ENCODE measurements at places on chromosomes 6 and 20.
A peak's percentile ranks its signal among the peaks of the same experiment; 100 is the strongest.

DNA sequence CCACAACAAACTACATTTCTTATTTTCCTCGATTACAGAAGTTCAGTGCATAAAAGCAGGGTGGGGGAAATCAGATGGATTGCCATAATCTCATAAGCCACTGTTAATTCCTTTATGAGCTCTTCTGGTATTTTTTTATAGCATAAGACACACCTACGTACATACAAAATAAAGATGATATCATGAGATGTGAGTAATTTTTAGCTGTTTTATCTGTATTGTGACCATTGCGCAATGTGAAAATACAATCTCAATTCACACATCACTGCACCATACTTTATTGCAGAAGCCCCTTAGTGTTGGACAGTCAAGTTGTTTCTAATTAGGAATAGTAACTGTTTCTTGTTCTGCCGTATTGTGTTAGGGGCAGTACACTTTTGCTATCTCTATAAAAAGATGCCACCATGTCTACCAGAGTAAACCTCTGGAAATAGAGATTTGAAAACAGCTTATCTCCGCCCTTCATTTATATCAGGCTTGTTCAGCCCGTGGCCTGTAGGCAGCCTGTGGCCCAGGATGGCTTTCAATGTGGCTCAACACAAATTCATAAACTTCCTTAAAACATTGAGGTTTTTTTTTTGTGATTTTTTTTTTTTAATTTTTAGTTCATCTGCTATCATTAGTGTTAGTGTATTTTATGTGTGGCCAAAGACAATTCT lies 90.4 kb downstream of the FARS2 start:
- no peak for ATAC-seq

- ATAC-seq, result no peak
These were observed 172.1 kb downstream of the PRL start for GRCh38 chr6:22124756-22125155.

DNA sequence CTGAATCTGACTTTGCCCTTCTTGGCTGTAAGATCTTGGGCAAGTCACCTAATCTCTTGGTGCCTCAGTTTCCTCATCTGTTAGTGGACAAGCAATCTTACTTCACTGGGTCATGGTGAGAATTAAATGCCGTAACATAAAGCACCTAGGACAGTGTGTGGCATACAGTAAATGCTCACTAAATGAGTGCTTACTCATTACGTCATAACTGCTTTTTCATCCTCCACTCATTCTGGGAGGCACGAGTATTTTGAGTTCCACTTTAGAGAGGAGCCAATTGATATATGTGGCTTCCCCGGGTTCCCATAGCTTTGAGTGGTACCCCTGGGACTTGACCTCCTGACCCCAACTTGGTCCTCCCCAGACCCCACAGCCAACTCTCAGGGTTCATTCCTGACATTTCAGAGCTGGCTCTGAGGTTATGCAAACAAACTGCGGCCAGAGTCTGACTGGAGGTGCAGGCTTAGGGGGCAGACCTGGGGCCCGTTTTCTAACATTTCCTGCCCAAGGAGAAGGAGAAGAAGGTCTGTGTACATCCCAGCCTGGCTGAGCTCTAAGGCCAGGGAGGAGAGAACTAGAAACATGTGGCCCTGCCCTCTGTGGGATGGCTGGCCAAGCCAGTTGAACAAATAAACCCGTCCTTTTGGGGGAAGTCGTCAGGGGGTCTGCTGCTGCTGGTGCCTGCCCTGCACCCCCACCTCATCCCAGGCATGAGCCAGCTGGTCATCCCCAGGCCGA lies 5.8 kb downstream of the ANGPT4 start:
- ATAC-seq, result no peak

- no peak for ATAC-seq
These were observed 34.3 kb downstream of the SNX5 start for GRCh38 chr20:17934141-17934862.

DNA sequence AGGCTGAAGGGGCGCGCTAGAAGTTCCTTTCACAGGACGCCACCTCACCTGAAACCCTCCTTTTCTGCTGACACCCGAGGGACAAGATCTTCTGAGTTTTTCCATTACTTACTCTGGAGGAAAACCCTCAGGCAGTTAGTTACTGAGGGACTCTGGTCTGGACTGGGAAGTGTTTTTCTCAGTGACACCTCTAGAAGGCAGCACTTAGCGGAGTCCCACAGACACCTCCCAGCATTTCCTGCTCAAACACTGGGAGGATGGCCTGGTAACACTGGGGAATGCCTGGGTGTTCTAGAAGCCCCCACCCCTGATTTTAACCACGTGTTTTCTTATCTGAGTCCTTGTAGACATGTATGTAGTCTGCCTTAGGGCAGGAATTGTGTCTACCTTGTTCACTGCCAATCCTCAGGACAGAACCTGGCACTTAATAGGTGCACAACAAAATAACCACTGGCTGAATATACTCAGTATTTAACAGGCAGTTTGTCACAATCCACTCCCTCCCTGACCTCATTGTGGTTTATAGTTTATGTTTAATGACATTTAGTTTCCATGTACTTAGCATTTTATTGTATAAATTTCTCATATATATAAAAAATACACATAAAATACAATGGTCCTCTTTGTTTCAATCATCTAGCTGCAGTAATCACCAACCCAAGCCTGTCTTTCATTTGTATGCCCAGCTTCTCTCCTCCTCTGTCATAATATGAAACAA lies 4.8 kb downstream of the GSTA3 start:
- no peak for ATAC-seq

DNA sequence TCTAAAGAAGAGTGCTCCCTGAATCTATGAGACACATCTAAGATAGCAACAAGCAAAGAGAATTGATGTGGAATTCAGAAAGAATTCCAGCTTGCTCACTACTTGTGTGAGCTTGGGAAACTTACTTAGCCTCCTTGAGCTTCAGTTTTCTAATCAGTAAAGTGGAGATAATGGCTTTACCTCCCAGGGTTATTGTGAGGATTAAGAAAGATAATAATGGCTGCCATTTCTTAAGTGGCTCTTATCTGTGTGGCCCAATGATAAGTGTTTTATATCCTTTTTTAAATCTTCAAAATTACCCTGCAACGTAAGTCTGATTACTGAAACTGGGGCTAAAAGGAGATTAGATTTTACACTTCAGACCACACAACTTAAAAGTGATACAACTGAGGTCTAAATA lies 418.5 kb downstream of the LMBRD1 start:
- ATAC-seq, result no peak

DNA sequence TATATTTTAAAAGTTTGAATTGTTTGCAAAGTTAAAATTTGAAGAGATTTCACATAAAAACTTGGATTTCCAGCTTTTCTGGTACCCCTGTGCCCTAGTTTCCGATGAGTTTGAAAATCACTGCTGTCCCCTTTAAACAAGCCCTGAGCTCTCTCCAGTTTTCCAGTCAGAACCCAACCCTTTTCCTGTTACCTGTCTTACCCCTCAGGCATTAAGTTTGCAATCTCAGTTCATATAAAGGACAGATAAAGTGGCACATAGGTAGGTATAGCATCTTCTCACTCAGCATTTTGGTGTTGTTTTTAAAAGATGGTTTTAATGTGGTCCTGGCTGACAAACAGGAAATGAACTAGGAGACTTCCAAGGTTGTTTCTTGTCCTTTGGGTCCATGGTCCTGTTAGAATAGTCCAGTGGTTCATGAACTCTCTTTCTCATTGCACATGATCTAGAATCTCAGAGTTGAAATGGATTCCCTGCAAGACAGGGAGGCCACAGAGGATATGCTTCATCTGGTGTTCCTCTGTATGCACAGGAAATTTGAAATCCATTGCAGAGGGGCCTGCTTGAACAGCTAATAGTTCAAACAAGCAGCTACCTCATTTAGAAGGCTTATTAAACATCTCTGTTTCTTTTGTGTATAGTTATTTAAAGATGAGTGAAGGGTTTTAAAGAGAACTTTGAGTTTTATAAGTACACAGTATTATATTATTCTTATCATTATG lies 82.7 kb downstream of the JAG1 start:
- peak; percentile 48 for ATAC-seq

DNA sequence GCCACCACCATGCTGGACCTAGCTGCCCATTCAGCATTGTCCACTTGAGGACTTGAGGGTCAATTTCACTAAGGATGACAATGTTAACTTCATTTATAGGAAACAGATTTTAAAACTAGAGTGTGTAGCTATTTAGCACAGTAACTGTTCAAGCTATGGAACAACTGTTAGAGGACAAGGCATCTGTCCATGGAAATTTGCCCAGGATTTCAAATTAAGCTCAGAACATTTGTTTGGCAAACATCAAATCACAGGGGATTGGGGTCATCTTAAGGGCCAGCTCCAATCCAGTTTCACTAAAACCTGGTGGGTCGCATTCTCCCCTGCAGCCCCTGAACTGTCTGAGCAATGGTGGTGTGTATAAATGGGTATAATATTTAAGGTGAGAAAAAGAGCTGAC lies 35.1 kb downstream of the PM20D2 start:
- no peak for ATAC-seq

GRCh38 chr6:149474108-149474935 lies 10.5 kb downstream of the ZC3H12D start:
- ATAC-seq, result peak; percentile 4

GRCh38 chr6:147479857-147480256 lies 28.6 kb upstream of the SAMD5 start:
- no peak for ATAC-seq

GRCh38 chr20:4817230-4817671 lies 95.5 kb downstream of the PRND start:
- ATAC-seq, result no peak

DNA sequence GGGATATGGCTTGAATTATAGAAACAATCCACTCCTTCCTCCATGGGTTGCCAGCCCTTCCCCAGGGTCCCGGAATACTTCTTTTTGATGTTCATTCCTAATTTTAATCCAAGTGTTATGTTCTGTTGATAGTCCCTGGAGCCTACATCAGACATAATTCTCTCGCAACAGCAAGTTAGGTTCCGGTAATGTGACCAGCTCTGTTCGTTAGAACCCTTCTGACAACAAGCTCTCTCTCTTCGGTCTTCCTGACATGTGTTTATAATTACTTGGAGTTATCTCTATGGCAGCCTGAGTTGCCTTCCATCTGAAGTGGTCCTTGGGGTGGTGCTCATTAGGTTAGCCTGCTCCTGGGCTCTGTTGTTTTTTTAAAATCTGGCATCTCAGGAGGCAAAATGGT lies 506.9 kb upstream of the JARID2 start:
- ATAC-seq, result no peak

DNA sequence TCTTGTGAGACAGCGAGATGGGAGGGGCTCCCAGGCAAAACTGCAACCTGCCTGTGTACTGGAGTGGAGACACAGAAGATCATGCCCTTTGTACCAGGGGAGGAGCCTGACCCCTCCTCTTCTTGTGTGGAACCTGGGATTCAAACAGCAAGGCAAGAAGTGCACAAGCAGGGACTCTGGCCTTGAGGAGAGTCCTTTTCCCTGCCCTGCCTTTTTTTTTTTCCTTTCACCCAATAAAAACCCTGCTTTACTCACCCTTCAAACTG lies 251.8 kb upstream of the OPRM1 start:
- no peak for ATAC-seq

- no peak for ATAC-seq
These were observed 215.0 kb upstream of the MARCKS start for GRCh38 chr6:113642001-113642713.

GRCh38 chr20:1876975-1877608 lies 18.1 kb upstream of the SIRPA start:
- peak; percentile 39 for ATAC-seq

DNA sequence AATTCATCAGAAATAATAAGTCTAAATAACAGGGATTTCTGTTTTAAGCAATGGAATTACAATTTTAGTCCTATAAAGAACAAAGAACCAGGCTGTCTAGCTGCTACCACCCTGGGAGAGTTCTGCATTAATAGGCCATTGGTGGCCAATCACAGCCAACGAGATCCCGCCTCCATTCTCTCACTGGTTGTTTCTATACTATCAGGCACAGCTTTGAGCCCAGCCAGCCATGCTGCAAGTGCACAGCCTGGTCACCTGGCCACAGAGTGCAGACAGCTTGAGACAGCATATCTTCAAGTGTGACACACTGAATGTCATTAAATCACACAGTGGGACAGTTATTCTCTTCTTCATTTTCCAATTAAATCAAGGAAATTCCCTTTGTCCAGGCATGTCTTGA lies 16.1 kb upstream of the RAB22A start:
- ATAC-seq, result peak; percentile 44

- no peak for ATAC-seq
These were observed 38.9 kb upstream of the TGM2 start for GRCh38 chr20:38203981-38204357.

DNA sequence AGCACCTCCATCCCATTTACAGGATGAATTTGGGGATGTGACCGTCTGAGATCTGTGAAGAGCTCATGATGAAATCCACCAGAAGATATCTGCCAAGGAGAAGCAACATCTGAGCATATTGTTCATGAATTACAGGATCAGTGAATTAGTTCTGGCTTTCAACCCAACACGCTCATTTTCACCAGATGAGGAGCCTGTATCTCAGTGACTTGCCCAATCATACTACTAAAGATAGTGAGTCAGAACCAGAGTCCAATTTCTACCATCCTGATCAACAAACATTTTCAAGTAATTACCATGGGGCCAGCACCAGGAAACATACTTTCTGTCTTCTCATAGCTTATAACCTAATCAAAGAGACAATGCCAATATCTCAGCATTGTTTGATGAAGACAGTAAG lies 116.6 kb downstream of the ZDHHC14 start:
- no peak for ATAC-seq

GRCh38 chr6:170041526-170041925 lies 249.4 kb downstream of the DLL1 start:
- no peak for ATAC-seq

GRCh38 chr6:166627875-166628801 lies 1.1 kb upstream of the RPS6KA2 start:
- ATAC-seq, result peak; percentile 12

GRCh38 chr6:72699159-72699558 lies 77.3 kb downstream of the KCNQ5 start:
- no peak for ATAC-seq

GRCh38 chr6:11414176-11414963 lies 123.2 kb upstream of the TMEM170B start:
- ATAC-seq, result peak; percentile 97

DNA sequence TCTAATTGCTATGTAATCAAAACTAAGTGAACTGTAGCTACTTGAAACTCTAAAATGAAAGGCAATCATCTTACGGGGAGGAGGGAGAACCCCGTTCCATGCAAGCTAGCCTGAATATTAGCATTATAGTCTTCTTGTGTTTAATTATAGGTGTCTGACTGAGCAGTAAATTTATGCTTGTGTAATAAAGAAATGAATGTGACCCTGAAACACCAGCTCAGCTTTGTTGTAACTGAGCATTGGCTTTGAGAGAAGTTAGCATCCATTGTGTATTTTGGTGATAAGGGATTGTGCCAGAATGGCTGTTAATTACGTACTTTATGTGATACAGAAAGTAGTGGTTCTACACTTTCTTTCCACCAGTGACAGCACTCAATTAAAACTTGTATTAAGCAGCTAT lies 86.9 kb downstream of the QKI start:
- no peak for ATAC-seq

DNA sequence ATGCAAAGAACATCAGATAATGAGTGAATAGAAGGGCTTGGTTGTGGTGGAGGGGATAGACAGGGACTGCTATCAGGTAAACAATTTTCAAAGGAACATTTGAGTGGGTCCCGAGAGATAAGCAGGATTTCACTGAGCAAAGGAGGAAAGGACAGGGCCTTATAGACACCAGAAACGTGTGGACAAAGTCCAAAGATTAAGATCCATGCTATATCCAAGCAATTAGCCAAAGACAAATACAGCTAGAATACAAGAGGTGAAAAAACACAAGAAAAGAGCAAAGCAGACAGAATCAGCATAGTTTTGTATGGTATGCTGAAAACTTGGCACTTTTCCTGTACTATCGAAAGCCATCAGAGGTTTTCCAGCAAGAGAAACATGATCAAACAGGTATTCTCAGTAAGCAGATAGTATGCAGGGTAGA lies 59.8 kb downstream of the CDK19 start:
- ATAC-seq, result no peak
